CD4-positive, alpha-beta T cell treated with Interleukin-17A for 1 hour (primary cell): ENCODE measurements at places on chromosomes 13 and 19.

- DNase-seq: no peak
Observed at GRCh38 chr13:92896842-92897241, 329.8 kb upstream of the GPC6 start.

DNA sequence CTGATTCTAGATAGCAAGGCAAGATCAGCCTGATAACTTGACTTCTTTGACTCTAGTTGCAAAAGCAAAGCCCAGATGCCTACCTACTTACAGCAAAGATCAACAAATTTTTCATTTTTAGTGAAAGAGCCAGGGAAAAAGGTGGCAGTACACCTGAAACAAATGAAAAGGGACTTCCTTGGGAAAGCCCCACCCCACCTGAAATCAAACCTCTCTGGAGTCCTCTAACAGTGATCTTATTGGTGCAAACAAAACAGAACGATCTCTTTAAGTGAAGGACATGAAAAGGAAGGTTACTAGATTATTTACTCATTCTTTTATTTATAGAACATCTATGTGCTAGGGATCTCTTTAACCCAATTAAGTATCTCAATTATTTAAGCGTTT lies 507 bp upstream of the LCP1 start:
- no peak for DNase-seq

GRCh38 chr19:13017306-13018034 lies 22.2 kb downstream of the NFIX start:
- no peak for DNase-seq

DNA sequence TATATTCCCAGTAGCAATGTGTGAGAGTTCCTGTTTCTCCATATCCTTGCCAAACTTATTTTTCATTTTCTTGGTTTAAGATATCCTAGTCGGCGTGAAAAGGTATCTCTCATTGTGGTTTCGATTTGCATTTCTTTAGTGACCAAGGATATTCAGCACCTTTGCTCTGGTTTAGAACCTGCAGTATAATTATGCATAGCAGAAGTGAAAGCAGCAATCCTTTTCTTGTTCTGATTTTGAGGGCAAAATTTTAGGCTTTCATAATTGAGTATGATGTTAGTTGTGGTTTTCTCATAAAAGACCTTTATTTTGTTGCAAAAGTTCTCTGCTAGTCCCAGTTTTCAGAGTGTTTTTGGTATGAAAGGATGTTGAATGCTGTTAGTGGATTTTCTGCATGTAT lies 491.0 kb downstream of the FGF9 start:
- DNase-seq: peak; percentile 21

- no peak for DNase-seq
Observed at GRCh38 chr13:97568850-97569249, 134.9 kb downstream of the RAP2A start.

- no peak for DNase-seq
Observed at GRCh38 chr19:7818806-7819205, 11.2 kb upstream of the EVI5L start.

- DNase-seq: no peak
Observed at GRCh38 chr13:98083507-98083906, 59.4 kb upstream of the FARP1 start.

DNA sequence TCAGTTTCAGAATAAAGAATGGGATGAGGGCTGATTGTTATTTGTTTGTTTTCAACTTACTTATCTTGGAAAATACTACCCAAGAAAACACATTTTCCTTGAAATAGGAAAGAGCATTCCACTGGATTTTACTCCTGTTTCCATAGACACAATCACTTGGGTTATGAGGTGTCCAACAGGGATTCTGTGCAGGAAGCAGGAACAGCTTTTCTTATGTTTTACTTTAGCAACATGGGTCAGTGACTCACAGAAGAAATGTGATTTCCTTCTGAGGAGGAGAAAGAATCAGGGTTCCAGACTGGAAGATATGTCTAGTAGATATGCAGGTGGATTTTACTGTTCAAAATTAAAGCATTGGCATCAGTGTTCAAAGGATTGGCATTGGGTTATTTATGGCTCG lies 180.8 kb upstream of the GPC6 start:
- DNase-seq: no peak

DNA sequence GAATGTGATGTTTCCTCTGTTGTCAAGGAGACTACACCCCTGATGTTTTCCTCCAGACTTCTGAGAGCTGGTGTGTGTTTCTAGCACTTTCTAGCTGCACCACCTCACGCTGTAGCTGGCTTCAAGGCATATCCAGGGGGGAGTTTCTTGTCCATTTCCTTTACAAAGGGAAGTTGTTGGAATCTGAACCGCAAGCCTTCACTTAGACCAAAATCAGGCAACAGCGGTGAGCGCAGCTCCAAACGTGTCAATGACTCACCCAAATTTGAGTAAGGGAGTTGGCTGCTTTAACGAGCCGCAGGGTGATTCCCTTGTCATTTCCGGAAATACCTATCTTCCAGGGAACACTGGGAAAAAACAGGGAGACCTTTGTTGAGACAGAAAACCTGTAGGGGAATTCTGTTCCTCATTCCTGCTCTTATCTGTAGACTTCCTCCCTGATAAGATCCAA lies 2.5 kb downstream of the LDLR start:
- peak; percentile 90 for DNase-seq

- DNase-seq: no peak
Observed at GRCh38 chr13:29802621-29803020, 47.8 kb downstream of the UBL3 start.

GRCh38 chr19:50826492-50827240 lies 3.1 kb upstream of the KLK1 start:
- no peak for DNase-seq

- DNase-seq: no peak
Observed at GRCh38 chr13:106417467-106418110, 117.9 kb downstream of the EFNB2 start.
